ENCODE measurements at places on chromosomes 3 and 15. TPM values are rescaled to one million over a fixed set of nuclear protein-coding genes. Genes with fewer than 3 reads are reported as not detected.

DNA sequence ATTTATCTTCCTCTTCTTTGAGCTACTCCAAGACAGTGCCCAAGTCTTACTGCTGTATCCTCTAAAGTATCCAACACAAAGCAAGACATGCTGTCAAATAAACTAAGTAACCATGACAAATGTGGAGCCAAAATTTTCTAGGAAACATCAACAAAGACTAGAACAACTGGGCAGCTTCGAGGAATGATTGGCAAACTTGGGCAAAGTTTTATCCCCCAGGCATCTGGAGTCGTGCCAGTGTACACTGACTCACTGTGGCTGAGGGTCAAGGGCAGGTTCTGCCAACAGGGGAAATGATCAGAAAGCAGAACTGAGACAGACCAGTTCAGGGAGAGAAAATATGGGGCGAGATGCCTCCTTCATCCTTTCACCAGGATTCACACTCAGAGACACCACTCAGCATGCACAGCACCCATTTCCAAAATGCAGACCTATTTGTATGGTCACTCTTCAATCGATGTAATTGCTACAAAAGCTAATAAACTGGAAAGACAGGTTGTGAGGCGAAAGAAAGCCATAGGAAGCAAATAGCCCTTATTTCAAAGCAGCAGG is 65.8 kb downstream of the MB21D2 start:
- DNase-seq, result peak; percentile 38
- H3K4me1 ChIP-seq, result peaks cover 5% of the 10 kb centered on the region
- H3K27me3 ChIP-seq, result no peaks in the 10 kb centered on the region
- H3K27ac ChIP-seq, result no peak overlapping the region

DNA sequence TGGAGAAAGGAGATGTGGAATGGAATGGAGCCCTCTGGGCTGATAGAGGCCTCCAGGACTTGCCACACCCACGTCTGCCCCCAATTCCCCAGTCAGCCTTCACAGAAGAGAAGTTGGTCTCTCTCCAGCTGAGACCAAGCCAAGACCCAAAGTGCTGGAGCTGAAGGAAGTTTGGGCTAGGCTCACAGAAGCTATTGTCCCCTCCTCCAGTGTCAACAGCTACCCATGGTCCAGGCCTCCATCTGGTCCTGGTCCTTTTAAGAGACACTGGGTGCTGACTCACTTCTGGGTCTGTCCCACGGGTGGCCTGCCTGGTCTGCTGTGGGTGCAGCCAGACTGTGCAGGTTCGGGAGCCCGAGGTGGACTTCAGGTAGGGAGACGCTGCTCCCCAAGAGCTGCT is 179.8 kb downstream of the APBA2 start:
- no peaks in the 10 kb centered on the region for H3K36me3 ChIP-seq
- H3K27me3 ChIP-seq, result no peaks in the 10 kb centered on the region
- H3K27ac ChIP-seq, result no peak overlapping the region
- H3K4me1 ChIP-seq, result no peaks in the 10 kb centered on the region

DNA sequence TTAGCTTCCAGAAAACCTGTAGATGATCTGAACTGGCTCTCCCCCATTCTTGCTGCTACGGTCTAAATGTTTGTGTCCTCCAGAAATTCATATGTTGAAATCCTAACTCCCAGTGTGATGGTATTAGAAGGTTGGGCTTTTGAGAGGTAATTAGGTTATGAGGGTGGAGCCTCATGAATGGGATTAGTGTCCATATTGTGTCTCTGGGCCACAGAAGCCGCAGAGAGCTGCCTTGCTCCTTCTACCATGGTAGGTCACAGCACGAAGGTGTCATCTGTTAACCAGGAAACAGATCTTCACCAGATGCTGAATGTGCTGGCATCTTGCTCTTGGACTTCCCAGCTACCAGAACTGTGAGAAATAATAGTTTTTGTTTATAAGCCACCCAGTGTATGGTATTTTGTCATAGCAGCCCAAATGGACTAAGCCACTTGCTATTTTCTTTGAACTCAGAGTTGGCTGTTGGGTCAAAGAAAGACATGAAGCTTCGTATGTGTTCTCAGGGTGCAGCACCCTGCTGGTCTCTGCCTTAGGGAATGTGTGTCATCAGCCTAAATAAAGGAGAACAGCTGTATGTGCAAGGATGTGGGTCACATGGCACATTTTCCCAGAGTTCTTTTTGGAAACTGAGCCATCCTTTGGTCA is 317.5 kb upstream of the SLCO3A1 start:
- no peaks in the 10 kb centered on the region for H3K36me3 ChIP-seq
- no peaks in the 10 kb centered on the region for H3K27me3 ChIP-seq
- DNase-seq, result no peak
- no peak overlapping the region for H3K4me3 ChIP-seq
- no peak overlapping the region for H3K27ac ChIP-seq

DNA sequence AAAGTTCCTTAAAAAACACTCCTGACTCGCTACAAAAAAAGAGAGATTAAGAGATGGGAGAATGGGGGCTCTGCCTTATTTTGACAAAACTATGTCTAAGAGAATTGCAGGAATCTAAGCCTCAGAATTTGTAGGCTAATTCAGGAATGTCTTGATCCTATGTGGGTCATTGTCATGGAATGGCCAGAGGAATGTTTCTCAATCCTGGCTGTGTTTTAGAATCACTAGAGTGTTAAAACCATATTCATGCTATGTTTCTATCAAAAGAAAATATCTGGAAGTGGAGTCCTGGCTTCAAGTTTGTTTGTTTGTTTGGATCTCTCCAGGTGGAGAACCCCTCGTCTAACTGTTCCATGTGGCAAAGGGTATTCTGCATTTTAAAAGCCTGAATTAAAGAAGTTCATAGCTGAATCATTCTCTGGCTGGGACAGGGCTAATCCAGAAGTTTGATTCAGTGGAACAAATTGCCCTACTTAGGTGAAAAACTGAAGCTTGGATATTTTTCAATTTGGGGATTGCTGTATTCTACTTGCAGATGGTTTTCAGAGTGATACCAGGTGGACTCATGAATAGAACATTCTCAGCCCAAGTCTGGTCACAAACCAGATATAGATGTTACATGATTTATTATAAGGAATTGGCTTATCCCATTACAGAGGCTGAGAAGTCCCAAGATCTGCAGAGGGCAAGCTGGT is 28.2 kb downstream of the GJD2 start:
- H3K27me3 ChIP-seq, result no peaks in the 10 kb centered on the region
- H3K4me3 ChIP-seq, result no peak overlapping the region
- DNase-seq, result no peak
- H3K36me3 ChIP-seq, result no peaks in the 10 kb centered on the region

DNA sequence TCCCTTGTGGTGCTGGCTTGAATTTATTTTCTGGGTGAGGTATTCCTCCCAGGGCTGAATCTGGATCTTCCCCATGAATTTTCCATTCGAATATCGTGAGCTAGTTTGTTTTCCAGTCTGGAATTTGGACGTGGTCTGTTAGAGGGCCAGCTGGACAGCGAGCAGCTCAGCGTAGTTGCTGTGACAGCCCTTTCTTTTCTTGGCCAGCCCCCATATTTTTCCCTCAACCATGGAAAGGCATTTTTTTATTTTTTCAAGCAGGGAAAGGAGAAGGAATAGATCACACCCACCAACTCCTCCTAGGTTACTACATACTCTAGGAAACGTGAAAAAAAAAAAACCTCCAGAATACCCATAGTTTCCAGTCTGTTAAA is 152.0 kb downstream of the KLHL25 start:
- H3K4me3 ChIP-seq, result peak overlapping the region; percentile 4
- DNase-seq, result peak; percentile 82
- H3K4me1 ChIP-seq, result peaks cover 7% of the 10 kb centered on the region

GRCh38 chr3:171982828-171983227 is 56.5 kb upstream of the FNDC3B start:
- H3K4me1 ChIP-seq, result no peaks in the 10 kb centered on the region
- no peak for DNase-seq
- no peaks in the 10 kb centered on the region for H3K27me3 ChIP-seq
- no peak overlapping the region for H3K4me3 ChIP-seq
- no peaks in the 10 kb centered on the region for H3K36me3 ChIP-seq

GRCh38 chr3:10173926-10174435 is 9.3 kb downstream of the IRAK2 start:
- H3K36me3 ChIP-seq, result no peaks in the 10 kb centered on the region

Gene TTC23
- total RNA-seq, result 23.9 TPM

Gene THRB
- total RNA-seq, result 4.9 TPM
